NCI-H82 (cell line): ENCODE measurements at places on chromosomes 2 and 18.

DNA sequence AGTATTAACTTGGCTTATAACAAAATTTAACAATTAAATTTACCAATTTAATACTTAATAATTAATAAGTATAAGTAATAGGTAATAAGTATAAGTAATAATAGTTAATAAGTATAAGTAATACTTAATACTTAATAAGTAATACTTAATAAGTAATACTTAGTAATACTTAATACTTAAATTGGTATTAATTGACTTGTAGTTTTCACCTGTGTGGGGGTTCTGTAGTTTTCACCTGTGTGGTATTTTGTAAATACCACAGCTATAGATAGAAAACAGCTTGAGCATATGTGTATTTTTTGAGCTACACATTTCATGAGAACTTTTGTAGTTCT lies 55.4 kb downstream of the MAPRE2 start:
- DNase-seq = no peak

GRCh38 chr2:216210701-216211540 lies 101.8 kb downstream of the XRCC5 start:
- peak; percentile 88 for DNase-seq

GRCh38 chr2:174636987-174637386 lies 39.4 kb upstream of the WIPF1 start:
- DNase-seq = no peak

DNA sequence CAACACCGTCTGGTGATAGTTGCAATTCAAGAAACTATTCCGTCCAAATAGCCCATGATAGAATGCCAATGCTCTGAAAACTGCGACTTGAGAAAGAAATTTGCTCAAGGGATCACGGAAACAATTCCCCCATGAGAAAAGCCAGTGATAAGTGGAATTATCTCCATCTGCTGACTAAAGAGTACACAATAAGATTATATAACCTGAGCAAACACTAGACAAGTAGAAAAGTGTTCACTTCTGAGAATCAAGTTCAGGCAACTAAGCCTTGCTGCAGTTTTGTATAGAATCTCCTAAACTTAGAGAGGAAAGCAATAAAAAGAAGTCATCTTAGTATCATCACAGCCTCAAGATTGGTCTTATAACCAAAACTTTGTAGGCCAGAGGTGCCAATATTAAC lies 336.3 kb upstream of the NRXN1 start:
- peak; percentile 80 for DNase-seq

DNA sequence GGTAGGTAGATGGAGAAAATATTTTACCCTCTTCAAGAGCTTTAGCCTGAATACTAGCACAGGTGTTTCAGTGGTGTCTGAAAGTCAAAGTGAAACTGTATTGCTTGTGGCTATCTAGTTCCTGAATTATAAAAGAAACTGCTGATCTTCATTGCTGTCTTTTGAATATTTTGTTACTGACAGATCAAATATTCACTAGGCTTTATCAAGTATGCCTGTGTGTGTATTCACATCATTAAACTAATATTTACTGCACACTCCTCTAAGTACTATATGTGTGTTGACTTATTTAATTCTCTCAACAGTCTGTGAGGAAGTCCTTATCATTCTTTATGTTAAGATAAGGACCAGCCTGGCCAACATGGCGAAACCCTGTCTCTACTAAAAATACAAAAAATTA lies 139.6 kb downstream of the SOCS6 start:
- DNase-seq = no peak

- DNase-seq = peak; percentile 43
These were observed 4.4 kb downstream of the CCDC88A start for GRCh38 chr2:55415300-55415699.

DNA sequence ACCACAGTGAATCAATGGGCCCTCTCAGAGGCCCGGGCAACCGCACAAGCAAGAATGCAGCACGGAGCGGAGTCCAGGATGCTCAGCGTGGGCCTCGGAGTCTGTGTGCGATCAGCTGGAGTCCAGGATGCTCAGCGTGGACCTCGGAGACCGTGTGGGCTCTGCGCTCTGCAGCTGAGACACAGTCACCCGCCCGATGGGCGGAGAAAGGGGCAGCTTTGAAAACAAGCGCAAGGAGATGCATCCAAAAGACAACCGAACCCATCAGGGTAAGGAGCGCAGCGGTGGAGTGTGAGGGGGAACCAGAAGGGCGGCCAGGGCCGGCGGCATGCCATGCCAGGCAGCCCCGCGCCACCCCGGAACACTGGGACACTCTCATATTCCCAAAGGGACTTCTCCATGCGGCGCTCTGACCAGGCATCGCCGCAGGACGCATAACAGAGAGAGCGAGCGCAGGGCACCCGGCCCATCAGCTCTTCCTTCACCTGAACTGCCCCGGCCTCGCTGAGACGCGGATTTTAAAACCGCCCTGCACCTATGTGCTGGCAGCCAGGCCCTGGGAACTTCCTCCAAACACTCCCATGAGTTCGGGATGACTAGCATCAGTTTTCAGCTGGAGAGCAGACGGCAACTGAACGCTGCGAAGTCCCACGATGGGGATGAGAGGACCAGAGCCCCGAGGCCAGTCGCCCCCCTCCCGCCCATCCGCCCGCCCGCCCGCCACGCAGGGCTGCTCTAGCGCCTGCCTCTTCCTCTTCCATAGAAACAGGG lies 44.7 kb downstream of the MC5R start:
- no peak for DNase-seq

- DNase-seq = peak; percentile 10
These were observed 19.8 kb downstream of the TTR start for GRCh38 chr18:31611511-31611910.

- no peak for DNase-seq
These were observed 4.5 kb downstream of the SCLY start for GRCh38 chr2:238065071-238065846.

- DNase-seq = peak; percentile 5
These were observed 767.0 kb downstream of the SLC4A3 start for GRCh38 chr2:220394433-220394832.

DNA sequence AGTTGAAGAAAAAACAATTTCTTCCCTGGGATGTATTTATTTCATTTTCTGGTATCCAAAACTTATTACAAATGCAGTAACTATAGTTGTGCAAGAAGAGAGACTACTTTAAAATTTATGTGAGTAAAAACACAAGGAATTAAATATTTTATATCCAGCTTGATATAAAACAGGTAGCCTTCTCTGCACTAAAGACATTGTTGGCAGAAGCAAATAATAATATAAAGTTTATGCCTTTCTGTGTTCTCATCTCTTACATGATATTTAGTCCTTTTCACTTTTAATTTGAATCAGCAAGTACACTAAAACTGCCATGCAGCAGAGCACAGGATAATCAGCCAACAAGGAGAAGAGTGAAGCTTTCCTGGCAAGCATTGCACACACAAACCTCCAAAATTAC lies 352.7 kb downstream of the ARL6IP6 start:
- no peak for DNase-seq

DNA sequence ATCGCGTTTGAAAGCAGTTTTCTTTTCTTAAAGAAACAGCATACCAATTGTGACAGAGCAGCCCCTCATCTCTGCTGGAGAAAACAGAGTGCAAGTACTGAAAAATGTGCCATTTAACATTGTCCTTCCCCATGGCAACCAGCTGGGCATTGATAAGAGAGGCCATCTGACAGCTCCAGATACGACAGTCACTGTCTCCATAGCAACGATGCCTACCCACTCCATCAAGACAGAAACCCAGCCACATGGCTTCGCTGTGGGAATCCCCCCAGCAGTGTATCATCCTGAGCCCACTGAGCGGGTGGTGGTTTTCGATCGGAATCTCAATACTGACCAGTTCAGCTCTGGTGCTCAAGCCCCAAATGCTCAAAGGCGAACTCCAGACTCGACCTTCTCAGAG lies 9.5 kb downstream of the GRHL1 start:
- DNase-seq = peak; percentile 40

- DNase-seq = peak; percentile 47
These were observed 75.4 kb upstream of the KCNE4 start for GRCh38 chr2:222976521-222977061.

DNA sequence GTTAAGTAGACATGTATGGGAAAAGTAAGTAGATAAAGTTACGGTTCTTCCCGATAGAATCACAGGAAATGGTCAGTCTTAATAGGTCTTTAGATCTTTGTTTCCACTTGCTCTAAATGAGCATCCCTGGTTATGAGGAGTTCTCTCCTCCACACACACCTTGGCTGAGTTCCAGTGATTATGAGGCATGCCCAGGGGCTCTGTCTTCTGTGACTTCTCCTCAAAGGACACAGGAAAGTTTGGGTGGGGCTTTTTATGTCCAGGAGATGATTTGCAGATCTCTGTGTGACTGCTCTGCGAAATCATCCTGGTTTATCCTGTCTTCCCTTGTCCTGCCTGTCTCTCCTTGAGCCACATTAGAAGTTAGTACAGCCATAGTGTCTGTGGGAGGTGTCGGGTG lies 83.9 kb upstream of the EML6 start:
- DNase-seq = no peak
